ENCODE measurements at places on chromosomes 6 and 20. TPM values are rescaled to one million over a fixed set of nuclear protein-coding genes. Genes with fewer than 3 reads are reported as not detected.
A peak's percentile ranks its signal among the peaks of the same experiment; 100 is the strongest.

DNA sequence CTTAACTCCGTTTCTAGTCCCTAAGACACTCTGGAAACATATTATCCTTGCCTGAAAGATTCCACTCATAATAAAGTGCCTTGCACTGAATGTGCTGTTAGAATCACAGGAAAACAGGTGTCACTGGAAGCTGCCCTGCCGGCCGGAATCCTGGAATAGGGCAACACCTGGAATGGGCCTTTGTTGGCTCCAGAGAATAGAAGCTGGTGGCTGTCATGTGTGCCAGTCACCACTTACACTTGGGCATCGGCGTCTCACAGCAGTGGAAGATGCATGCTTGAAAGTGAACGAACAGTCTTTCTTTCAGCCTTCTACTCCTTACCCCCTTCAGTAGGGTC lies 90.8 kb upstream of the AFDN start:
- no peak for DNase-seq
- H3K4me1 ChIP-seq, result peaks cover 4% of the 10 kb centered on the region
- H3K27me3 ChIP-seq, result no peaks in the 10 kb centered on the region
- no peak overlapping the region for H3K4me3 ChIP-seq

DNA sequence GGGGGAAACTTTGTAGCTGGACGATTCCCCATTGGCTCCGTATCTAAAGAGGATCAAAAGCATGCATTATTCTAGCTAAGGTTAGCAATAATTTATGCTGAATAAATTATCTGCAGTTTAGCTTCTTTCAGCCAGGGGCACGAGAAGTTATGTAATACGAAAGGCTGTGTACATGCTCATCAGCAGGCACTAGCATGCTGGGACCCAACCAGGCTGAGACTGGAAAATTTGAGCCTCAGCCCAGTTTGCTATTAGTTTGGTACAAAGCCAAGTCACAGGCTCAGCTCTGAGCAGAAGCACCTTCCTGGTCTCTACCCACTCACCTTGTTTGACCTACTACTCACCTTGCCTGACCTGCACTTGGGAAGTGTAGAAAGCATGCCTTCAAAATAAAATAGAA lies 328.1 kb upstream of the ARID1B start:
- H3K4me1 ChIP-seq, result no peaks in the 10 kb centered on the region
- no peak overlapping the region for H3K4me3 ChIP-seq
- no peak overlapping the region for H3K27ac ChIP-seq
- no peaks in the 10 kb centered on the region for H3K27me3 ChIP-seq
- peak; percentile 60 for DNase-seq
- H3K36me3 ChIP-seq, result no peaks in the 10 kb centered on the region

DNA sequence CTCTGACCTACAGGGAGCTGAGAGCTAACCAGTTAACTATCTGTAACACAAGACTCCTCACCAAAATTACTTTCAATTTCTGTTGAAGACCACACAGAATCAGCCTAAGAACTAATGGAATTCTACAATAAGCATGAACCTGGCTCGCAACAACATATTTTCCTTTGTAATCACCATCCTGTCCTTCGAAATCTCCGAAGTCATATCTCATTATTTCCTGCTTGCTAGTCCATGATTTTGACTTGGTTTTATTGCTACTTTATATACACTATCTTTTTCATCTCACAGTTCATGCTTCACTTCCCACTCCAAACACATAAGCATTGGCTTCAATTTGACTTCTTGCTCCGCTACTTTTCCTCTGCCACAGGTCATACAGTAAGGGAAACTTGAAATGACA lies 405.8 kb upstream of the FKBP1C start:
- no peak overlapping the region for H3K4me3 ChIP-seq
- H3K36me3 ChIP-seq, result no peaks in the 10 kb centered on the region

DNA sequence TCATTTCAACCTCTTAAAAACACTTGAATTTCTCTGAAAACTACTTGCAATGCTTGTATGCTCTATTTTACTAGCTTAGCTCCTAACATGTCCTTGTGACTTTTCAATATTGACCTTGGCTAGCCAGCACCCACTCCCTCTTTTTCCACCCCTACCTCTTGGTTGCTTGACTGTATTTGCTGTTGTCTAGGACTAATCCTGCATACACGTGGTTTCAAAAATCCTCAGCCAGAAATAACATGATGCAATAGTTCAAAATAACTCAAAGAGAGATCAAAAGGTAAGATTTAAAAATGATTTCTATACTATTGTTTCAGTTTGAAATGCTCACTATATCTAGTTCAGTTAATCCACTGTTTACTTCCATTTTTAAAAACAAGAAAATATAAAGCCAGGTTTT lies 102.3 kb upstream of the TBX18 start:
- no peaks in the 10 kb centered on the region for H3K36me3 ChIP-seq
- no peaks in the 10 kb centered on the region for H3K27me3 ChIP-seq
- H3K4me1 ChIP-seq, result no peaks in the 10 kb centered on the region
- no peak overlapping the region for H3K4me3 ChIP-seq

GRCh38 chr20:14522595-14522994 lies 185.2 kb upstream of the FLRT3 start:
- no peak overlapping the region for H3K4me3 ChIP-seq
- no peak overlapping the region for H3K27ac ChIP-seq
- DNase-seq, result no peak

- DNase-seq, result no peak
- no peaks in the 10 kb centered on the region for H3K27me3 ChIP-seq
- no peak overlapping the region for H3K4me3 ChIP-seq
- H3K4me1 ChIP-seq, result no peaks in the 10 kb centered on the region
- no peak overlapping the region for H3K27ac ChIP-seq
- H3K36me3 ChIP-seq, result no peaks in the 10 kb centered on the region
These were observed 84.2 kb downstream of the HUS1B start for GRCh38 chr6:572596-573265.

DNA sequence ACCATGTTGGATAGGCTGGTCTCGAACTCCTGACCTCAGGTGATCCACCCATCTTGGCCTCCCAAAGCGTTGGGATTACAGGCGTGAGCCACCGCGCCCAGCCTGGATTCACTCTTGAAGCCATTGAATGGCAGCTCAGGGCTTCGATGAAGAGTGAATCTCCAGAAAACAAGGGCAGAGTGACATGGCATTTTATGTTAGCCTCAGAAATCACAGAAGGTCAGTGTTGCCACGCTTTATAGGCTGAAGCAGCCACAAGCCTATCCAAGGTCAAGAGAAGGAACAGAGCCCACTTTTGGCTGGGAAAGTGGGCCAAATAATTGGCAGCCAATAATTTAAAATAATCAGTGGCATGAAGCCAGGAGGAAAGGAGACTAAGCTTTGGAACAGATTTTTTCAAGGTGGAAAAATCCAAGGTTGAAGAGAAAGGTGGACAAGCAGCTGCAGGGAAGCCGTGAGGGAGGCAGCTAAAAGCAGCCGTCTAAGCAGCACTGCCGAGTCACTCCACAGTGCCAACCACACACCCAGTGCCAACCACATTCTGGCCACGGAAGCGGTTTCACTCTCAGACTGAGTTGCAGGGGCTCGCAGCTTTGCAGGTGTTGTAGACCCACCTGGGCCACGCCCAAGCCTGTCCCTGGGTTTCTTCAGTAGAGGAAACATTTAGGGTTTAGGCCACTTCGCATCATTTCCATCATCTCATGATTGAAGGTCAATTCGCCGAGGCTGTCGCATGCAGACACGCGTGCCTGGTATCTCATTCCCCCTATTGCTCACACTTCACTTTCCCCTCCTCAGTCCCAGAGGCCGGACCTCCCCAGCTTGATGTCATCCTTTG lies 17.4 kb upstream of the AVP start:
- H3K27ac ChIP-seq, result no peak overlapping the region
- no peak overlapping the region for H3K4me3 ChIP-seq
- DNase-seq, result no peak
- no peaks in the 10 kb centered on the region for H3K27me3 ChIP-seq
- no peaks in the 10 kb centered on the region for H3K36me3 ChIP-seq
- no peaks in the 10 kb centered on the region for H3K4me1 ChIP-seq

DNA sequence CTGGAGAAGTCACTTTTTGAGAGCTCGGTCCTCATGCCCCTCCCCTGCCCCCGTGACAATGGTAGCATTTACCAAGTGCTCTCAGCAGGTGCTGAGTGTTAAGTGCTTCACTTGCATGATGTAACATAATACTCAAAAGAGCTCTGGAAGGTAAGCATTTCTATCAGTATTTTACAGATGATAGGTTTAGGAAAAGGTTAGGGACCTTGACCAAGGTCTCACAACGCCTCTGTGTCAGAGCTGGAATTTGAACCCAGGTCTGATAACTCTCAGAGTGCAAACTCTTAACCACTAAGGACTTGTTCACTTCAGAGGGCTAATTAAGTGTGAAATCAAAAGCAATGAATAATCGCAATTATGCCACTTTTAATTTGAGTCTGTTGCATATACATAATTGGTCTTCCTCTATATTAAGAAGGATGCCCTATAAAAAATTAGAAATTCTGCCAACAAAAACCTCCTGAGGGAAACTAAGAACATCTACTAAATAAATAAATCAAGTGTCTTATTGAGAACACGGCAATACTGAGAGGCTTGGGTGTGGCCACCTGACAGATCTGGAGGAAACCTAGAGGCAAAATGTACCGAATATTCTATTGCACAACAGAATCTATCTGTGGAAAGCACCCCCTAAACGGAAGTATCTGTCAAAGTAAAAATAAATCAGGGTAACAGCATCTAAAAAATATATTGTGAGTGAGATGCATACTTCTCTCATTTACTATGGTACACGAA lies 109.8 kb downstream of the BACH2 start:
- H3K27ac ChIP-seq, result peak overlapping the region; percentile 16
- no peak overlapping the region for H3K4me3 ChIP-seq
- no peak for DNase-seq
- H3K36me3 ChIP-seq, result no peaks in the 10 kb centered on the region
- H3K27me3 ChIP-seq, result no peaks in the 10 kb centered on the region

GRCh38 chr6:617456-618100 lies 39.3 kb downstream of the HUS1B start:
- no peaks in the 10 kb centered on the region for H3K27me3 ChIP-seq
- no peak overlapping the region for H3K4me3 ChIP-seq
- H3K36me3 ChIP-seq, result no peaks in the 10 kb centered on the region

- H3K36me3 ChIP-seq, result no peaks in the 10 kb centered on the region
- H3K27me3 ChIP-seq, result no peaks in the 10 kb centered on the region
- DNase-seq, result no peak
- no peak overlapping the region for H3K4me3 ChIP-seq
- no peaks in the 10 kb centered on the region for H3K4me1 ChIP-seq
- H3K27ac ChIP-seq, result no peak overlapping the region
These were observed 85.7 kb downstream of the C6orf118 start for GRCh38 chr6:165223736-165224135.

DNA sequence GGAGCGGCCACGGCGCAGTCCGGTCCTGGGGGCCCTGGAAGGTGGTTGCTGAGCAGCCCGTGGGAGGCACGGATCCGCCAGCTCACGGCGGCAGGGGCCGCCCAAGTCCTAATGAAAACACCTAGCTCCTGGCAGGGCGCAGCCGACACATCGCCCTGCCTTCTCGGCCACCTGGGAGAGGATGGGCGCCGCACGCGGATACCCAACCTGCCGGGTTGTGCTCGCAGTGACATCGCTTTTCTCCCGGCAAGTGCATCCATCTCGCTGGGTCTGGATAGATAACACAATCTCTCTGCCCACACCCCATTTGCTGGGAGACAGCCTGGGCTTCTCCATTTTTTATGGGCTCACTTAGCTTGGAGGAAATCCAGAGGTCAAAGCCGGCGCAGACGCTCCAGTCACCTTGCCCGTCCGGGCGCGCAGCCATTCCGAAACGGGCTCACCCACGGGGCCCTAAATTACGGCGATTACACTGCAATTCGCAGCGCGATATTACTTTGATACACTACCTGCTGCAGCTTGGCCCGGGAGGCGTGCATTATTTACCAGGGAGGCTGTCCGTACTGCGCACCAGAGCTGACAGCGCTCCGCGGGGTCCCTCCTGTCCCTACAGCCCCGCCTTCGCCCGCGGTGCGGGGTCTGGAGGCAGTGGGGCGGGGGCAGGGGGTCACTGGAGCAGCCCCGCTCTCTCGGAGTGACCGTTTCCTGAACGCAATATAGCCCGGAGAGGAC lies 36.2 kb upstream of the CCDC167 start:
- peak; percentile 14 for DNase-seq
- peaks cover 4% of the 10 kb centered on the region for H3K27me3 ChIP-seq
- peaks cover 5% of the 10 kb centered on the region for H3K4me1 ChIP-seq
- no peak overlapping the region for H3K27ac ChIP-seq
- H3K36me3 ChIP-seq, result no peaks in the 10 kb centered on the region

- H3K27me3 ChIP-seq, result peaks cover 34% of the 10 kb centered on the region
- H3K27ac ChIP-seq, result no peak overlapping the region
- H3K4me3 ChIP-seq, result no peak overlapping the region
- H3K36me3 ChIP-seq, result no peaks in the 10 kb centered on the region
- H3K4me1 ChIP-seq, result no peaks in the 10 kb centered on the region
These were observed 26.8 kb downstream of the BHLHE23 start for GRCh38 chr20:62979876-62980373.

- DNase-seq, result no peak
- no peak overlapping the region for H3K27ac ChIP-seq
- H3K4me1 ChIP-seq, result peaks cover 11% of the 10 kb centered on the region
- H3K4me3 ChIP-seq, result no peak overlapping the region
These were observed 81.8 kb downstream of the NFATC2 start for GRCh38 chr20:51460569-51461265.

- no peaks in the 10 kb centered on the region for H3K27me3 ChIP-seq
- no peak for DNase-seq
These were observed 15.7 kb upstream of the ENPP1 start for GRCh38 chr6:131792091-131792496.

DNA sequence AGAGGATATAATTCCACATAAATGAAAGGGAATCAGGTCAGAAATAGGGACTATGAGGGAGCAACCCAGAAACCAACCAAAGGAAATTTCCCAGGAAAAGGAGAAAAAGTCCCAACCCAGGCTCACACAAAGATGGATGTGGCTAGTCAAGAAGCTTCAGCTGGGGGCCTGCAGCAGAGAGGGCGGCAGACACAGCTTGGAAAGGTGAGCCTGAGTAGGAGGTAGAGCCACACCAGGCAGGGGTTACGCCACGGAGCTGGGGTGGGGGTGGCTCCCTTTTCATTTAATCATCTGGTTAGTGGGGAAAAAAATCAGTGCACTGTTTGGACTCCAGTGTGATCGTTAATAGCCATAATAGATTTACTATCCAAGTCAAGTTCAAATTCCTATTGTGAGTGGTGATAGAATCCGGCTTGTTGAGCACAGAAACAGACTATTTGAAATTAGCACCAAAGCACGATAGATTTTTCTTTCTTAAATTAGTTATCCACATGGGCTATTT lies 220.6 kb downstream of the TPBG start:
- H3K27me3 ChIP-seq, result no peaks in the 10 kb centered on the region
- DNase-seq, result no peak
- no peak overlapping the region for H3K27ac ChIP-seq
- H3K36me3 ChIP-seq, result no peaks in the 10 kb centered on the region

Gene LY6G6D
- not detected for total RNA-seq

Gene ECT2L
- total RNA-seq, result not detected

Gene ANKS1A
- total RNA-seq, result 68.4 TPM

Gene SLC32A1
- total RNA-seq, result not detected

Gene KIF25
- 0.28 TPM for total RNA-seq

Gene SLC35B3
- total RNA-seq, result 16.9 TPM

Gene PLAGL1
- total RNA-seq, result 13.2 TPM

Gene RNF39
- 29.1 TPM for total RNA-seq

Gene PGC
- total RNA-seq, result 391 TPM

Gene LINC00237
- not detected for total RNA-seq

Gene KCNG1
- total RNA-seq, result 57.9 TPM
